ENCODE measurements at places on chromosomes 6 and 20.

DNA sequence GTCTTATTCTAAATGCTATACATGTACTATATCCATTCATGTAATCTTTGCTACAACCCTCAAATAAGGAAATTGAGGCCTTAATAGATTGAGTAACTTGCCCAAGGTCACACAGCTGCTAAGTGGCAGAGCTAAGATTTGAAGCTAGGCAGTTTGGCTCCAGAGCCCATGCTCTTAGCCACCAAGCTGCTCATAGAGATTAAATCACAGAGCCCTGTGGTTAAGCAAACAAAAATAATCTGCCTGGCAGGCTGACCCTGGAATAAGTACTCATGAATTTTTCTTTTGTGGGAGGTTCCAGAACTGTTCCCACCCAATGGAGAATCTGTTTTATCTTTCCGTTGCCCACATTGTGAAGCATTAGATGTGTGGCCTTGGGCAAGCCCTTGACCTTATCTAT lies 7.4 kb downstream of the AAR2 start:
- H3K4me1 ChIP-seq, result peaks cover 5% of the 10 kb centered on the region
- no peak overlapping the region for H3K27ac ChIP-seq
- H3K36me3 ChIP-seq, result no peaks in the 10 kb centered on the region
- H3K27me3 ChIP-seq, result no peaks in the 10 kb centered on the region
- H3K4me3 ChIP-seq, result no peak overlapping the region
- DNase-seq, result no peak

DNA sequence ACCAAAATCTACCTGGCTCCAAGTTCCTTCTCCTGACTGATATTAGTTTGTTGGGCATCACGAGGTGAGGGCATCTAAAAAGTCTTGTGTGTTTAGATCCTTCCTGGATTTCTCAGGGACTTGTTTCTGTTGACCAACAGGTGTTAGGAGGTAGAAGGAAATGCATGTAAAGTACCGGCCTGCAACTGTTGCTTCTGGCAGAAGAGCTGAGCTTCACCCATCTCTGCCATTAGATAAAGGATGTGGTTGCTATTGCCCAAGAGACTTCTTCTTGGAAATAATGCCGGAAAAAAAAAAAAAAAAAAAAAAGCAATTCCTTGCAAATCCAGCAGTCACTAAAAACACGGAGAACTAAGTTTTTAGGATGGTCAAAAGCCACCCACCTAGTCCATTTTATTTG lies 303.1 kb downstream of the CDH26 start:
- no peak overlapping the region for H3K27ac ChIP-seq
- H3K4me1 ChIP-seq, result no peaks in the 10 kb centered on the region
- no peak for DNase-seq
- no peaks in the 10 kb centered on the region for H3K27me3 ChIP-seq
- no peak overlapping the region for H3K4me3 ChIP-seq

GRCh38 chr6:15985379-15985959 lies 143.4 kb upstream of the MYLIP start:
- H3K4me1 ChIP-seq, result peaks cover 10% of the 10 kb centered on the region
- DNase-seq, result no peak
- H3K36me3 ChIP-seq, result no peaks in the 10 kb centered on the region
- no peak overlapping the region for H3K27ac ChIP-seq
- no peak overlapping the region for H3K4me3 ChIP-seq

GRCh38 chr20:1309439-1309847 lies 19.5 kb downstream of the SDCBP2 start:
- DNase-seq, result no peak
- no peak overlapping the region for H3K27ac ChIP-seq
- H3K27me3 ChIP-seq, result no peaks in the 10 kb centered on the region
- no peaks in the 10 kb centered on the region for H3K36me3 ChIP-seq
- no peak overlapping the region for H3K4me3 ChIP-seq

- H3K27ac ChIP-seq, result no peak overlapping the region
- H3K36me3 ChIP-seq, result no peaks in the 10 kb centered on the region
- no peak for DNase-seq
- no peaks in the 10 kb centered on the region for H3K27me3 ChIP-seq
- no peaks in the 10 kb centered on the region for H3K4me1 ChIP-seq
- no peak overlapping the region for H3K4me3 ChIP-seq
These were observed 71.4 kb downstream of the ADGB start for GRCh38 chr6:146670161-146670560.

Measured in gastrocnemius medialis (tissue), 4 donors.